ENCODE measurements at places on chromosomes 13 and 19.

DNA sequence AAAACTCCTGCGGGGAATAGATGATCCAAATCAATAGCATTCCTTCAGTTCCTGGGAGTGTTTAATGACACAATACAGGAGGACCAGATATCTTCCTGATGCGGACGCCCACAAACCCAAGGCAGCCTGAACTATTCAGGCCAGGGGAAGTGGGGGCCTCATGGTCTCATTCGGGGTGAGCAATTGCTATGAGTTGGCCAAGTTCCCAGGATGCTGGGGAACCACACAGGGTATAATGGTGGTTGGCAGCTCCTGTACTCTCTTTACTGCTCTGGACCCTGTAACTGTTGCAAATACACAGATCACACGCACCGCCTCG is 401.2 kb downstream of the IRS2 start:
- no peak for DNase-seq

DNA sequence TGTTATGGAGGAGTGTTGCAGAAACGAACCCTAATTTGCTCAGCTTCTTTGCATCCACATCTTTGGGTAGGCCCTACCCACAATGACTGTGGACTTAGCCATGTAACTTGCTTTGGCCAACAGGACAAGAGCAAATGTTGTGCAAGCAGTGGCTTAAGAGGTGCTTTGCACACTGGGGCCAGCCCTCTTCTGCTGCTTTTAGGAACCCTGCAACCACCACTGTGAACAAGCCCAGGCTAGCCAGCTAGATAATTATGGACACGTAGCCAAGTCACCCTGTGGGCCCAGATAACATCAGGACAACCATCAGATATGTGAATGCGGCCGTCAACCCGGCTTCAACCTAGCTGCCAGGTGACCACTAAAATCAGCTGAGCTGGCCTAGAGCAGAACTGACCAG is 17.1 kb downstream of the C19orf47 start:
- no peak for DNase-seq

- DNase-seq, result no peak
These were observed 45.7 kb downstream of the TPP2 start for GRCh38 chr13:102642475-102642874.

GRCh38 chr13:42283574-42283973 is 11.6 kb downstream of the AKAP11 start:
- DNase-seq, result no peak

DNA sequence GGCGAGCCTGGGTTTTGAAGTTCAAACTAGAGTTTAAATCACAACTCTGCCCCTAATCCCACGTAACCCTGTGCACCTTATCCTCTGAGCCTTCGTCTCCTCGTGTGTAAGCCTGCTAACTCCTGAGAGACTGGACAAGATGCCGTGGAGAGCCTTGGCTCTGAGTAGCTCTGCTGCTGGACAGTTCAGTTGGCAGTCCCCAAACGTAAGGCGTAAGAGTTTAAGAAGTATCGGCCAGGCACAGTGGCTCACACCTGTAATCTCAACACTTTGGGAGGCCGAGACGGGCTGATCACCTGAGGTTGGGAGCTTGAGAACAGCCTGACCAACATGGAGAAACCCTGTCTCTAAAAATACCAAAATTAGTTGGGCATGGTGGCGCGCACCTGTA is 4.7 kb upstream of the CD79A start:
- no peak for DNase-seq

DNA sequence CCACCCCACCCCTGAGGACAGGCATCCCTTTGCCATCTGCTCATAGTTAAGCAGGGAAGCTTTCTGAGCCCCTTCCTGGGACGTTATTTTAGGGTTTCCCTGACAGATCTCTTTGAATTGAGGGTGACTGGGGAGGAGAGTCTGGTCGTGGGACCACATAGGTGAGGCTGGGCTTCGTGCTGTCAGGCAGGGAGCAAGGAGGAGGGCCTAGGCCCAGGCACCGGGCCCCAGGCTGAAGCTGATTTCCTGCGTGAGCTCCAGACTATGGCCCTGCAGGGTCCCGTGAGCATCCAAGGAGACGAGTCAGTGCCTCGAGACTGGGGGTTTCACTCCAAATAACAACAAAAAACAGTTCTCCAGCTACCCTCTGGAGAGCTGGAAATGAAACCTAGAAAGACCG is 60.4 kb downstream of the MYO9B start:
- no peak for DNase-seq

DNA sequence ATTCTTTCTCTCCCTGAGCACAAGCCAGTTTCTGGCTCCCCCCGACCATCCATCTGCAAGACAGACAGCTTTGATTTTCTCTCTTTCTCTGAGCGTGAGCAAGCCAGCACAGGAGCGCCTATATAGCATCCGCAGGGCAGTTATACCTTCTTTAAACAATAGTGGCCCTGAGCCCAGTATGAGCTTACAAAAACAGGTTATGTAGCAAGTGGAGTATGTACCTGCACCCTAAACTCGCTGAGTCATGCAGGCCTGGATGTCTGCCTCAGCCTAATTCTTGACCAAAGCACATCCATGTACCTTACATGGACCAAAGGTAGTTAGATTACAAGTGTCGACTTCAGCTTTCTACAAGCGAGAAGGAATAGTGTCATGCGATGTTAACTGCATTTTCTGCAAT is 61.7 kb downstream of the RAP2A start:
- DNase-seq, result no peak

Data from thoracic aorta (tissue), 2 donors.